ENCODE measurements at places on chromosomes 2 and 18. TPM values are rescaled to one million over a fixed set of nuclear protein-coding genes. Genes with fewer than 3 reads are reported as not detected.

Gene CYTIP
- total RNA-seq: 10.0 TPM

Gene RGPD4
- 0.33 TPM for total RNA-seq

Gene ZNF638
- total RNA-seq: 184 TPM

DNA sequence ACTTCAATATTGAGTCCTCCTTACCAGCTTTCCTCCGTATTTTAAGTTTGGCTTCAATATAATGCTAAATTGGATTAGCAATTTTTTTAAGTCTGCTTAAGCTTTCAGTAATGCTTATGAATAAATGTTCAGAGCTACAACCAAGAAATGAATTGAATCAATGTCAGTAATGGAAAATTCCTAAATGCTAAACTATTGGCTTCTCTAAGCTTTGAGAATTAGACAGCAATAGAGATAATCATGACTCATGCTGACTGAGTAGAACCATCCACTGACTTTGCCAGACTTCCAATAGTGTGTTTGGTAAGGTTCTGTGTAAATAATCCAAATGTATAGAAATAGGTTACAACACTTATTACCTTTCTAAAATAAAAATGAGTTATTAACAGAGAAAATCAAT lies 8.9 kb upstream of the PDE1A start:
- no peak overlapping the region for H3K4me3 ChIP-seq
- H3K4me1 ChIP-seq: no peaks in the 10 kb centered on the region
- no peaks in the 10 kb centered on the region for H3K27me3 ChIP-seq
- no peaks in the 10 kb centered on the region for H3K36me3 ChIP-seq
- DNase-seq: no peak
- H3K27ac ChIP-seq: no peak overlapping the region

GRCh38 chr2:8550481-8550880 lies 131.4 kb upstream of the ID2 start:
- H3K27ac ChIP-seq: no peak overlapping the region
- peak; percentile 51 for DNase-seq
- no peak overlapping the region for H3K4me3 ChIP-seq
- H3K27me3 ChIP-seq: no peaks in the 10 kb centered on the region
- H3K36me3 ChIP-seq: no peaks in the 10 kb centered on the region

DNA sequence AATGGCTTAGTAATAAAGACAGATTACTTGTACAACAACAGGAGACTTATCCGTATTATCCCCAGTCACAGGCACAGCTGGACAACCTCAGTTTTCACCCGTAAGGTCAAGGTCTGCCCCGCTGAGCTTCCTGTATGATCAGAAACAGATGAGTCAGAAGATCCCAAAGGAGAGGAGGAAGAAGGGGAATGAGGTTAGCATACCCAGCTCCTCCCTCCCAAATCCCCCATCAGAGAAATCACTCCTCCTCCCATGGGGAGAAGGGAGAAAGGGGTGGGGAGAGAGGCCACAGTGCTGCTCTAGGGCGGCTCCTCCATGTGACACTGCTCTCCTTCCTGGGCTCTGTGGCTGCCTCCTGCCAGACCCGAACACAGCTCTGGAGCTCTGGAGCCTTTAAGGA lies 53.8 kb upstream of the SPTBN1 start:
- peaks cover 1% of the 10 kb centered on the region for H3K4me1 ChIP-seq
- DNase-seq: no peak
- H3K36me3 ChIP-seq: no peaks in the 10 kb centered on the region

DNA sequence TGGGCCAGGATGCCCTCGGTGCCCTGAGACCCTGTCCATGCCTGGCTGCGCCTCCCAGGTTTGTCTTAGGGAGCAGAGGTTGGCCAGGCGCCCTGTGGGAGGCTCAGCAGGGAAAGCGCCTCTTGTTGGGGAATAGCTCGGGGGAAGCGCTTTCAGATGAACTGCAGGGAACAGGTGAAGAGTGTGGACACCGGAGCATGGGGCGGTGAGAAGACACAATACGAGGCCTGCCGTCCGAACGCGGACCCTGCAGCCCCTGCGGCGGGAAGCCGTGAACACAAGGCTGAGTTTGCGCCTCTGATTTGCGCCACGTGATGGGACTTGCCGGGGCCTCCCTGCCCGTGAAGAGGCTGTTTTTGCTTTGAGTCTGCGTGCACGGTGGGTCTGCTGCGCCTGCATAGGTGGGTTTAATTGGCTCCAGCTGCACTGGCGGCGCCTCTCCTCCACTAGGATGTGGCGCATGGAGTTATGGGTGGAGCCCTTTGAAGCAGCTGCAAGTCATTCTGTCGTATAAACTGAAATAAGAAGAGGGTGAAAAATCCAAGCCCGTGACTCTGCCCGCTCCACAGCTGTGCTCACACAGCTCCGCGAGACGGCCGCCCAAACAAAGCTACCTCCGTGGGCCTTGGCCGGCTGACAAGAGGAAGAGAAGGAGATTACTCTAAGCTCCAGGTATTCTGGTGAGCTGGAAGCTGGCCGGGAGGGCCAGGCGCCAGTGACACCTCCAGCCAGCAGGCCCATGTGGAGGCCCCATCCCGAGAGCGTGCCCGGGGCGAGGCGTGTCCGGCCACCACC lies 103.5 kb upstream of the CTDP1 start:
- H3K27me3 ChIP-seq: no peaks in the 10 kb centered on the region
- H3K4me1 ChIP-seq: no peaks in the 10 kb centered on the region
- H3K4me3 ChIP-seq: no peak overlapping the region
- no peak overlapping the region for H3K27ac ChIP-seq

- H3K4me3 ChIP-seq: no peak overlapping the region
- no peak for DNase-seq
- peaks cover 4% of the 10 kb centered on the region for H3K36me3 ChIP-seq
- H3K27ac ChIP-seq: no peak overlapping the region
- H3K27me3 ChIP-seq: no peaks in the 10 kb centered on the region
Measured at GRCh38 chr18:46215902-46216723, 111.9 kb downstream of the HAUS1 start.

DNA sequence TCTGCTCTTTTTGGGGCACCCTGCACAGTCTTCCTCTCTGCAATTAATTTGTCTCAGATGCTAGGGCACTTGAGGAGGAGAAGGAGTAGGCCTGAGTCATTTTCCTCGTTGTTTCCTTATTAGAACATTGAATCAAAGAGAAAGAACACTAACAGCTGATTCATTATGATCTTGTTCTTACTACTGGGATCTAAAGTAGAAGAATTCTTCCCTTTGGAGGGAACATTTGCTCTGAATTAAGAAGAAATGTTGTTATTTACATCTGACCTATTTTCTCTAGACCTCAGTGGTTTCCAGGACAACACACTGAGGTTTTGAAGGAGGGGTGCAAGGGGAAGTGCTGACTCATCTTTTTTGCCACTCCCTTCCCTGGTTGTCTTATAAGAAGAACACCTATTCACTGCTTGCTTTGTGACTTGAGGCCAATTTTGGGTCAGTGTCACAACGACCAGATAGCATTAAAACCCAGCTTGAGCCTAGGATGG lies 24.3 kb upstream of the STAT1 start:
- H3K4me1 ChIP-seq: no peaks in the 10 kb centered on the region
- H3K36me3 ChIP-seq: no peaks in the 10 kb centered on the region
- no peak overlapping the region for H3K4me3 ChIP-seq

- H3K27ac ChIP-seq: no peak overlapping the region
- no peaks in the 10 kb centered on the region for H3K36me3 ChIP-seq
- H3K4me3 ChIP-seq: no peak overlapping the region
- no peaks in the 10 kb centered on the region for H3K4me1 ChIP-seq
- H3K27me3 ChIP-seq: no peaks in the 10 kb centered on the region
Measured at GRCh38 chr18:26780520-26781325, 84.8 kb downstream of the AQP4 start.

- H3K4me1 ChIP-seq: no peaks in the 10 kb centered on the region
- no peak for DNase-seq
- H3K36me3 ChIP-seq: no peaks in the 10 kb centered on the region
- H3K4me3 ChIP-seq: no peak overlapping the region
- H3K27ac ChIP-seq: no peak overlapping the region
Measured at GRCh38 chr18:78144669-78145068, 834.9 kb upstream of the SALL3 start.

DNA sequence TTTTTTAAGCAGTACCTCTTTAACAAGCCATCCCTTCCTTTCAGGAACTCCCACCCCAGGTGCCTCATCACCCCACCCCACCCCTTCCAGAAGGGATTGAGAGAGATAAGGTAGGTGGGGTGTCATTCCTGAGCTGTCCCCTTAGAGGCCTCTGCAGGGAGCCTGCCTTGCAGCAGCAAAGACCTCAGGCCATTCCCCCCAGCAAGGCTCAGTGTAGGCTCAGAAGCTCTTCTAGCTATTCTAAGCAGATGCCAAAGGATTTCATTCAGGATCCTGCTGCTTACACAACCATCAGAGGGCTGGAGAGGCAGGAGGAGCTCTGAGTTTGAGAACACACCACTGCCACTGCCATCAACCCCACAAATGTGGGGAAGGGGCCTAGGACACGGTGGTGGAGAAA lies 5.8 kb upstream of the FIGLA start:
- no peak overlapping the region for H3K27ac ChIP-seq
- DNase-seq: no peak
- H3K4me3 ChIP-seq: no peak overlapping the region
- H3K4me1 ChIP-seq: no peaks in the 10 kb centered on the region
- H3K36me3 ChIP-seq: no peaks in the 10 kb centered on the region
- peaks cover 1% of the 10 kb centered on the region for H3K27me3 ChIP-seq

GRCh38 chr2:60589104-60589503 lies 35.6 kb upstream of the BCL11A start:
- H3K27ac ChIP-seq: no peak overlapping the region
- H3K4me1 ChIP-seq: no peaks in the 10 kb centered on the region
- DNase-seq: no peak
- no peaks in the 10 kb centered on the region for H3K27me3 ChIP-seq
- H3K4me3 ChIP-seq: no peak overlapping the region
